ENCODE measurements at places on chromosomes 12 and 14.

DNA sequence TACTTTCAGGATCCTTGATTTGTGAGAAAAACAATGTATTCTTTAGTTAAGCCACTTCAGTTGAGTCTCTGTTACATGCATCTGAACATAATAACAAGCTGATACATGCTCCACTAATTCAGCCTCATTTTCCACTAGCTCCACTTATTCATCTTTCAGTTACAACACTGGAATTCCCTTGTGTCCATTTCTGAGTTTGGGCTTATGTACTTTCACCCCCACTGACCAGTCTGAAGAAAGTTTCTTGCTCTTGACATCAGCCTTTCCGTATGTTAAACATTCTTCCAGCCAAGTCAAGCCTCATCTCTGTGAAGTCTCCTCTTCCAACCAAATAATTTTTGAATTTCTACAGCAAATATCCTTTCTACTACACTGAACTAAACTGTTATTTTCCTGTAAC is 592.5 kb upstream of the NOVA1 start:
- no peak for DNase-seq

GRCh38 chr12:70227911-70228310 is 15.3 kb upstream of the CNOT2 start:
- DNase-seq = no peak

DNA sequence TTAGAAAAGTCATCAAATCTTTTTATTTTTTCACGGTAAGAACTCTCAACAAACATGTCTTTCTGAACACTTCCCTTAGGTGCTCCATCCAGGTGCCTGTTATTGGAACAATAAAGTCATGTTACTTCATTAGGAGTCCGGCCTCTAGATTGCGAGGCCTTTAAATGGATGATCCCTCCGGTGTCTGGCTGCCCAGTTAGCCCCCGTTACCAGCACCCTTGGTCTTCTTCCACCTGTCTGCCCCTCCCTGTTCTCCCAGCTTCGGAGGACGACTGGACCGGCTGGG is 593 bp upstream of the PA2G4 start:
- DNase-seq = no peak

- DNase-seq = no peak
These were observed 59.7 kb downstream of the ATP2A2 start for GRCh38 chr12:110340706-110341105.

DNA sequence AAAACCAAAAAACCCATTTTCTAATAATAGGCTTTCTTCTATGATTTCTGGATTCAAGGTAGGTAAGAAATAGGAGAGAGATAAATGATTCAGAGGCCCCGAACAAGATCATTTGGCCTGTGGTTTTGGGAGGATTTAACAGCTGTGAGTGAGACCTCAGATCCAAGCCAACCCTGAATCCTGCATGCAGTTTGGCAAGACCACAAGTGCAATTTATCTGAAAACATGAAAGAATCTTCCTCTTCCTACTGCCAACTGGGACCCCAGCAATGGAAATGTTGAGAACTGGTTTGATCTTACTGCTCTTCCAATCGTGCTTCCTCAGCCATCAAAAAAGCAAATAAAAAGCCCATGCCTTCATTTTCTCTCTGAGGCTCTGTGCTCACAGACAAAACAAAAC is 519.7 kb upstream of the TBX3 start:
- DNase-seq = no peak

- no peak for DNase-seq
These were observed 7.0 kb downstream of the HNRNPA1 start for GRCh38 chr12:54287261-54288157.
